ENCODE measurements at places on chromosomes 13 and 19. TPM values are rescaled to one million over a fixed set of nuclear protein-coding genes. Genes with fewer than 3 reads are reported as not detected.

FCGBP gene
- 0.83 TPM for total RNA-seq

BICRA gene
- 12.2 TPM for total RNA-seq

C19orf67 gene
- not detected for total RNA-seq

ZNF681 gene
- 0.61 TPM for total RNA-seq

ZNF675 gene
- 16.2 TPM for total RNA-seq

CCDC70 gene
- total RNA-seq: not detected

ZNF888 gene
- 2.0 TPM for total RNA-seq

UBE2L5 gene
- total RNA-seq: not detected

TINCR gene
- total RNA-seq: not detected

IL11 gene
- 40.4 TPM for total RNA-seq

Data from HFFc6 (cell line).